ENCODE measurements at places on chromosomes 3 and 15.

DNA sequence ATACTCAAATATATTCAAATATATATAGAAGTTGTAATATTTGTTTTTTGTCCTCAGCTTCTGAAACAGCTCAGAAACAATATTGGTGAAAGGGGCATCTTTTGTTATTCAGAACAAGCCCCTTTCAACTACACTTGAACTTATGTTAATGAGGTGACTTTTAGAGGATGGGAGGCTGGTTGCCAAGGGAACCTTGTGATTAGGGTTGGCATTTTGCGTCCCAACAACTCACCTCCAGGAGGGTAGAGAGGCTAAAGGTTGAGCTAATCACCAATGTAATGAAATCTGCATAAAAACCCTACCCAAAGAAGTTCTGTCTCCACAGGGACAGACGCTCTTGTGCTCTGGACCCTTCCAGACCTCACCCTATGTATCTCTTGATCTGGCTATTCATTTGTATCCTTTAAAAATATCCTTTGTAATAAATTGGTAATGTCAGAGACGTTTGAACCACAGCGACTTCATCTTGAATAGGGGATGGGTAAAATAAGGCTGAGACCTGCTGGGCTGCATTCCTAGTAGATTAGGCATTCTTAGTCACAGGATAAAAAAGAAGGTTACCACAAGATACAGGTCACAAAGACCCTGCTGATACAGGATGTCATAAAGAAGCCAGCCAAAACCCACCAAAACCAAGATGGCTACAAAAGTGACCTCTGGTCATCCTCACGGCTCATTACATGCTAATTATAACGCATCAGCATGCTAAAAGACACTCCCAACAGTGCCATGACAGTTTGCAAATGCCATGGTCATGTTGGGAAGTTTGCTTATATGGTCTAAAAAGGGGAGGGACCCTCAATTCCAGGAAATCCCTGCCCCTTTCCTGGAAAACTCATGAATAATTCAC, 111.1 kb downstream of the FMN1 start:
- H3K27ac ChIP-seq, result no peak overlapping the region
- H3K4me1 ChIP-seq, result no peaks in the 10 kb centered on the region
- H3K36me3 ChIP-seq, result no peaks in the 10 kb centered on the region
- no peaks in the 10 kb centered on the region for H3K27me3 ChIP-seq
- DNase-seq, result no peak

GRCh38 chr3:193832833-193833413, 239.9 kb downstream of the OPA1 start:
- H3K4me1 ChIP-seq, result no peaks in the 10 kb centered on the region
- H3K27ac ChIP-seq, result no peak overlapping the region
- no peaks in the 10 kb centered on the region for H3K27me3 ChIP-seq
- no peak overlapping the region for H3K4me3 ChIP-seq
- DNase-seq, result no peak

DNA sequence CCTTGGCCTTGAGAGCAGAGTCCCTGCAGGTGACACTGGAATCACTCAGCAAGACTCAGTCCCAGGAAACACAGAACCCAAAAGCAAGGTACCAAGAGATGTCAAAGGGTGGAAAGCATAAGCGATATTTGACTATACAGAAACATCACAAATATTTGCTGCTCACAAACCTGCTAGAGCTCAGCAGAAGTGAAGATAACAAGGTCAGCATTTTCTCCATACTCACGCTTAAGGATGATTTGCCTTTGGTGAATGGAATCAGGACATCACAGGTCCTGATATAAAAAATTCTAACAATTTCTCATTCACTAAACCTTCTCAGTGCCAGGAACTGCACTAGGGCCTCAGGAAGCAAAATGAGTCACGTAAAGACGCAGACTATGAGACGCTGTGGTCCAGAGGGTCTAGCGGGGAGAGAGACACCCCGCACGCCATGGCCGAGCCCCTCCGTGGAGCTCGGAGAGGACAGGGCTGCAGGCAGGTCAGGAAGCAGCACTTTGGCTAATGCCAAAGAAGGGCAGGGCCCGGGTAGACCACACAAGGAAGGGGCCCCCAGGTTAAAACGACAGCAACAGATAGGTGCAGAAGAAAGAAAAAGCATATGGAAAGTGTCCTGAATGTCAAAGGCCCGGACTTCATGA, 10.7 kb downstream of the PCSK6 start:
- H3K4me1 ChIP-seq, result no peaks in the 10 kb centered on the region
- no peaks in the 10 kb centered on the region for H3K27me3 ChIP-seq

DNA sequence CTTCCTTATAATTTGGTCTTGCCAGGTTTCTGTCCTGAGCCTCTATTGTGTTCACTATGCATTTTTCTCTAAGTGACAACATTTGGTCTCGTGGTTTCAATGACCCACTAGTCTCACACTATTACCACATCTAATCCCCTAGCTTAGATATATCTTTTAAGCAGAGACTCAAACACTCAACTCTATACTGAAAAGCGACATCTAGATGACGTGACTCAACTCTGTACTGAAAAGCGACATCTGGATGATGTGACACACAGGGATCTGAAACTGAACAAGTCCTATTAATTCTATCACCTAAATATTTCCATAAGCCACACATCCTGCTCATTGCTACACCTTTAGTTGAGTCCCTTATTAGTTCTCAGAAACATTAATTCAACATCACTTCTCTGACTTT, 141.7 kb upstream of the MBNL1 start:
- no peaks in the 10 kb centered on the region for H3K36me3 ChIP-seq
- no peak overlapping the region for H3K27ac ChIP-seq
- no peaks in the 10 kb centered on the region for H3K27me3 ChIP-seq
- DNase-seq, result no peak
- H3K4me3 ChIP-seq, result no peak overlapping the region

- no peaks in the 10 kb centered on the region for H3K27me3 ChIP-seq
- peaks cover 12% of the 10 kb centered on the region for H3K4me1 ChIP-seq
- peak overlapping the region; percentile 52 for H3K27ac ChIP-seq
- no peak overlapping the region for H3K4me3 ChIP-seq
- no peaks in the 10 kb centered on the region for H3K36me3 ChIP-seq
These were observed 18.1 kb upstream of the SCN10A start for GRCh38 chr3:38834110-38834509.

- no peaks in the 10 kb centered on the region for H3K4me1 ChIP-seq
- no peak overlapping the region for H3K4me3 ChIP-seq
- DNase-seq, result no peak
- H3K27ac ChIP-seq, result no peak overlapping the region
- H3K36me3 ChIP-seq, result no peaks in the 10 kb centered on the region
These were observed 159.6 kb upstream of the PROK2 start for GRCh38 chr3:71944482-71945065.

DNA sequence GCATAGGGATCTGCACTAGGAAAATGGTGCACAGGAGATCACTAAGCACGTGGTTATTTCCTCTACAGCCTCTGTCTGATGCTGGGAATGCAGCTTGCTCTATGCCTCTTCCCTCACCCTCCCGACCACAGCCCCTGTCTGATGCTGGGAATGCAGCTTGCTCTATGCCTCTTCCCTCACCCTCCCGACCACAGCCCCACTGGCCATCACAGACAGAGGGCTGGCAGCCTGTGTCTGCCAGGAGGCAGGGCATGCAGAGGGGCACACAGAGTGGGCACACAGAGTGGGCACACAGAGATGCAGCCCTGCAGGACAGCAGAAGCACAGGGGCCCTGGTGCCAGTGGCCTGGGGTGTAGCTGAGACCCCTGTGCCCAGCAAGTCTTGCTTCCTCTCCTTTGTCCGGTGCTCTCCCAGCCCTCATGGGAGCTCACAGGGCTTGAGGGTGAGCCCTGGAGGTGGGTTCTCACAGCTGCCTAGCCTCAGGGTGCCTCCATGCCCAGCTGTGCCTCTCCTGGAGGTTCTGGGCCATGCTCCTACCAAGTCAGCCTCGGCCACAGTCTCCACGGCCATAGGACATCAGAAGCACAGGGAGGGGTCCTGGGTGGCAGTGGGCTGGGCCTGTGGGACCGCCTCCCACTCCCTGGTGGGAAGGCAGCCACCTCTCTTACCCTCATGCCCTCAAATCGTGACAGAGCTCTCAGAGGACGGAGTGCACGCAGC, 65.8 kb downstream of the EXOG start:
- H3K27me3 ChIP-seq, result no peaks in the 10 kb centered on the region
- no peak overlapping the region for H3K4me3 ChIP-seq
- no peaks in the 10 kb centered on the region for H3K36me3 ChIP-seq
- H3K4me1 ChIP-seq, result no peaks in the 10 kb centered on the region
- H3K27ac ChIP-seq, result no peak overlapping the region

DNA sequence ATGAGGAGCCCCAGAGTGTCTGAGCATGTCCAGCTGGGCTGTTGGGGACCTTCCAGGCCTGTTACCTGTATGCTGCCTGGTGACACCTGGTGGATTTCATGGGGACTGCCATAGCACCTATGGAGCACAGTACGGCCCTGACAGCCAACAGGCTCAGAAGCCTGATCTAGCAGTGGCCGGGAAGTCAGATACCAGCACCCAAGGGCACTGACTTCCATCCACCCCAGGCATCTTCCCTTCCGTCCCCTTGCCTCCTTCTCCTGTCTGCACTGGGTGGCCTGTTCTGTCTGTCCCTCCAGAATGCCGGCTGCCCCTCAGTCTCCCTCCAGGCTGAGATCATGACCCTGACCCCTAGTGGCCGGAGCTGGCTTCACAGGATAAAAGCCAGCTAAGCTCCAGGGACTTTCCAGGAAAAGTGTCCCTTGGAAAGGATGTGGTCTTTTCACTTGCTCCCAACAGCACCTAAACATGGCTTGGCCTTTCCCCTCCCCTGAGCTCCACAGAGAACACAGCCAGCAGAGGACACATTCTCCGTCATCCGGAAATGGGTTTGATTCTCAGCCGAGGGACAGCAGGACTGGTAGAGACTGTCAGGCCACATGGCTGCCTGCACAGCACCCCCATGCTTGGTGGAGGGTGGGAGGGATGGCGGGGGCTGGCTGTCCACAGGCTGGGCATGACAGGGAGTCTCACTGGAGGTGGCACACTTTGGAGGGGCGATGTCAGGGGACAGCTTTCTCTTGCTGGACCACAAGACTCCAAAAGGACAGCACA, 9.5 kb downstream of the RPS17 start:
- no peaks in the 10 kb centered on the region for H3K4me1 ChIP-seq

GRCh38 chr3:11513817-11514135, 129.9 kb downstream of the VGLL4 start:
- H3K27me3 ChIP-seq, result no peaks in the 10 kb centered on the region
- H3K4me3 ChIP-seq, result no peak overlapping the region
- H3K4me1 ChIP-seq, result peaks cover 48% of the 10 kb centered on the region
- H3K27ac ChIP-seq, result peak overlapping the region; percentile 90

GRCh38 chr3:26560081-26560480, 62.5 kb upstream of the LRRC3B start:
- H3K4me1 ChIP-seq, result no peaks in the 10 kb centered on the region
- H3K27me3 ChIP-seq, result no peaks in the 10 kb centered on the region
- H3K36me3 ChIP-seq, result no peaks in the 10 kb centered on the region
- H3K4me3 ChIP-seq, result no peak overlapping the region
- DNase-seq, result no peak

DNA sequence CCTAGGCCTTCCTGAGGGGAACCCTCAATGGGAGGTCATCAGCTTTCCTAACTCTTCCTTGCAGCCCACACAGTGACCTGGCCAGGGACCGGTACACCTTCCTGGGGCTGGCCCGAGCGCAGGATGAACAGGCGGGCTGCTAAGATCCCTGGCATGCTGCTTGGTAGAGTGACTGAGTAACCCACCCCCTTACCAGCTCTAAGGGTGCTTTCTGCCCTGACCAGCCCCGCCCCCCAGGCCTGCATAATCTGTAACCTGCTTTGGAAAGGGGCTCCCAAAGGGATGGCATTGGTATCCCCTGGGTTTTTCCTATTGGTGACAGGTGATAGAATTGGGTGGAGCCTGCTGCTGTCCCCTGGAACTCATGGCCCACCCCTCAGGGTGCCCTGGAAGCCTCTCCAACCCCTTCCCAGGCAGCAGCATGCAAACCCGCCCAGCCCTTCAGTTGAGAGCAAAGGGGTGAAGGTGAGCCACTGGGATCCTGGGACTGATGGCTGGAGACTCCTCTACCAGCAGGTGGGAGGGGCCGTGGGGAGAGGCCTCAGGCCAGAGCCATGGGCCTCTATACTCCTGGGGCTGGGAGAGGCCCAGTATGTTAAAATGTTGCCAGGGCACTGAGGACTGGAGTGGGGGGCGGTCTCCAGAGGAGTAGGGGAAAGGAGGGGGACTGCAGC, 11.1 kb upstream of the KIF7 start:
- H3K36me3 ChIP-seq, result no peaks in the 10 kb centered on the region
- no peaks in the 10 kb centered on the region for H3K27me3 ChIP-seq
- H3K27ac ChIP-seq, result peak overlapping the region; percentile 96
- no peak for DNase-seq

DNA sequence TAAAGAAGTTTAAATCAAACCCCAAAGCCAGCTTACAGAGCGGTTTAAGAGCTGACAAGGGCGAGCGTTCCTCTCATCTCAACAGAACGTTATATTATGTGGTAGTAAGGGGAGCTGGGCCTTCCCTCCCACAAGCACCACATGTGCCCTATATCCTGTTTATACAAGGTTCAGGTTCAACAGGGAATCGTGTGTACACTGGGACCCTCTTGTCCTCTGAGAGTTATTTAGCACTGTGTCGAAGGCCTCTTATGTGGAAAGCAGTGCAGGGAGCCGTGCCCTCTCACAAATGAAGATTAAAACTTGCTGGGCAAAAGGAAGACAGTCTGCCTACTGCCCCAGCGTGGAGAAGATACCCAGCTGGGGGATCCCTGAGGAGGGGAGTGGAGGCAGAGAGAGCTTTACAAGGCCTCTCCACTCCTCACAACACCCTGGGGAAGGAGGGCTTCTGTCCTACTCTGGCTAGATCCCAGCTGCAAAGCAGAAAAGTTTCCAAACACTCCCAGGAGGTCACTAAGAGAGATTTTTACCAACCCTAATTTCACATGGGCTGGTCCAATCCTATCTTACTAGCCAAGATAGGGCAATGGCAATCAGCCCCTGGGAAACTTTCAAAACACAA, 2.9 kb downstream of the TLE3 start:
- peak overlapping the region; percentile 94 for H3K4me3 ChIP-seq
- no peak for DNase-seq
- H3K27ac ChIP-seq, result peak overlapping the region; percentile 93
- H3K4me1 ChIP-seq, result peaks cover 24% of the 10 kb centered on the region
- no peaks in the 10 kb centered on the region for H3K27me3 ChIP-seq

- H3K27me3 ChIP-seq, result no peaks in the 10 kb centered on the region
- no peaks in the 10 kb centered on the region for H3K4me1 ChIP-seq
- no peak for DNase-seq
- peaks cover 8% of the 10 kb centered on the region for H3K36me3 ChIP-seq
- no peak overlapping the region for H3K27ac ChIP-seq
These were observed 26.2 kb downstream of the SEC62 start for GRCh38 chr3:169992781-169993180.

GRCh38 chr3:124559846-124560574, 170.2 kb upstream of the UMPS start:
- H3K27ac ChIP-seq, result peak overlapping the region; percentile 77
- no peak for DNase-seq
- H3K4me3 ChIP-seq, result no peak overlapping the region
- H3K27me3 ChIP-seq, result no peaks in the 10 kb centered on the region

- no peak for DNase-seq
- H3K4me3 ChIP-seq, result no peak overlapping the region
- no peaks in the 10 kb centered on the region for H3K27me3 ChIP-seq
These were observed 101.4 kb upstream of the SOX2 start for GRCh38 chr3:181610083-181610972.

GRCh38 chr3:193553586-193553985, 1.1 kb downstream of the ATP13A4 start:
- no peak overlapping the region for H3K27ac ChIP-seq
- H3K4me1 ChIP-seq, result no peaks in the 10 kb centered on the region
- no peak for DNase-seq
- no peaks in the 10 kb centered on the region for H3K36me3 ChIP-seq
- no peaks in the 10 kb centered on the region for H3K27me3 ChIP-seq
- H3K4me3 ChIP-seq, result no peak overlapping the region
